ENCODE measurements at places on chromosomes 2 and 18.

GRCh38 chr2:197399887-197400540 is 34.8 kb downstream of the SF3B1 start:
- DNase-seq: no peak

GRCh38 chr2:190679813-190680591 is 31.1 kb downstream of the NAB1 start:
- DNase-seq: peak; percentile 55

- no peak for DNase-seq
These were observed 41.7 kb upstream of the ZNF804A start for GRCh38 chr2:184556639-184557038.

DNA sequence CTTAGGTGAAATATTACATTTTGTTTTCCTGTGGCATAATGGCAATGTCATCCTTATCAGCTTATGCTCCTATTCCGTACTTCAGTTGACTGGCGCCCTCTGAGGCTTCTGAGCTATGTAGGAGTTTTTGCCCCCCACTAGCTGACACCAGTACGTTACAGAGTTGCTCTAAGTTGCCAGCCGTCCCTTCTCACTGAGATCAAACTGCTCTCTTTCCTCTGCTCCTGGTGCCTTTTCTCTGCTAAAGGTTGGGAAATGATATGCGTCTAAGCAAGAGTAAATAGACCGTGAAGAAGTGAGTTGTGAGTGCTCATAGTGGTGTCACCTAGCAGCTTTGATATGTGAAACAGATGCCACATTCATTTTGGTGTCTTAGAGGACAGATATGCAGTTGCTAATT is 99.2 kb downstream of the RAPGEF4 start:
- no peak for DNase-seq

GRCh38 chr2:180463608-180464007 is 456.5 kb upstream of the CWC22 start:
- DNase-seq: no peak

GRCh38 chr2:88903749-88904353 is 212.4 kb downstream of the RPIA start:
- DNase-seq: no peak

GRCh38 chr2:24086241-24086640 is 1.6 kb upstream of the TP53I3 start:
- DNase-seq: no peak

DNA sequence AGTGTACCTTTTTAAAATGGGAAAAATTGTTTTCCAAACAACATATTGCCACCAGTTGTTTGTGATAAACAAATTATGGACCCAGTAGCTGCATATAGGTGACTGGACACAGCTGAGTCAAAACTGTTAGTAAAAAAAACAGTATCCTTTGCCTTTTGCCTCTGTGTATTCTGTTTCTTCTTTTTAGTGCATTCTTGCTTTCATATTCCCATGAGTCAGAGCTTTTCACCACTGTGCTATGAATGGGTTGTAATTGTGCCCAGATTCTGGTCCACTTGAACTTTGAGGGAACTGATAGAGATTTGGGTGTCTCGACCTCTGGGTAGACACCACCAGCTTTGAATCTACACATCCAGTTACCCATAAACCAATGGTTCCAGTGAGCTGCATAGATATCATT is 1441.9 kb upstream of the ZEB2 start:
- DNase-seq: no peak

- DNase-seq: no peak
These were observed 2083.1 kb upstream of the PIK3C3 start for GRCh38 chr18:39871961-39872360.

DNA sequence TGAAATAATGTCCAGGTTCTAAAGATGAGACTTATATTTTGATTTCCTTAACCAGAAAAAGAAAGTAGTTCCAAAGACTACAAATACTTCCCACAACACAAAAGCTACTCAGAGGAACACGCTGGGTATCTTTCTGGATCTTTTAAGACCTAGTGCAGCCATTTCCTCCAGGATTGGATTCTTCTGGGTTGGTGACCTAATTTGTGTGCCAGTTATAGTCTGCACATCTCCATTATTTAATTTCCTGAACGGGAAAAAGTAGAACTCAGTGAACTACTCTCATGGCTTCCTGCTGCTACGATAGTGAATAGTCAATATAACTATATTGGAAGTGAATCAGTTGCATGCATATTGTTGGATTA is 1.5 kb downstream of the TMEM87B start:
- DNase-seq: no peak

DNA sequence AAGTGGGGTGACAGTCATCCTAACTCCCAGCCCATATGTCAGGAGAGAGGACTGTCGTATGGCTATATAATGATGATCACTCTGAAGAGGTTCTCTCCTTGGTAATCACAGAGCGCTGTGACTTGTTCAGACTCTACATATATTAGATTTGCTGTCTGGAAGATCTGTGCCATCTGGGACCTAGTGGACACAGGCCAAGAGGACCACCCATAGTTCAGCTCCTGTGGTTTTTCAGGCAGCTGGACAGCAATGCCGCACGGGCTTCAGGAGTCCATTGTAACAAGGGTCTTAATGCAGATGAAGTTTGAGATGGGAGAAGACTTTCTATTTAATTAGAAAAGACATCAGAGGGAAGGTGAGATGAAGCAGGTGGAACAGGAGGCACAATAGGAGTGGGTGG is 40.1 kb upstream of the EPHA4 start:
- no peak for DNase-seq

DNA sequence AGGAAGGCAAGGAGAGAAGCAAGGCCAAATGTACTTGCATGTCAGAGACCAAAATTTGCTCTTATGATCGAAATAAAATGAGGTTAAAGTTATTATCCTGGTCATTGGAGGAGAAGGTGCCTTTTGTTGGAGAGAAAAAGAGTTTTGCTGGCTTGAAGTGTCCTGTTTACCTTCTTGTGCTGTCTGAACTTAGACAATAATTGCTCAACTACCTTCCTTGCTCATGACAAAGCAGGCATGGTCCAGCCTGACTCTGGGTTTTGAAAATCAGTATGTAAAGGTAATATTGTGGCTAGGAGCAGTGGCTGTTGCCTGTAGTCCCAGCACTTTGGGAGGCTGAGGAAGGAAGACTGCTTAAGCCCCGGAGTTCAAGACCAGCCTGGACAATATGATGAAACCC is 89.1 kb downstream of the MEIS1 start:
- DNase-seq: no peak

DNA sequence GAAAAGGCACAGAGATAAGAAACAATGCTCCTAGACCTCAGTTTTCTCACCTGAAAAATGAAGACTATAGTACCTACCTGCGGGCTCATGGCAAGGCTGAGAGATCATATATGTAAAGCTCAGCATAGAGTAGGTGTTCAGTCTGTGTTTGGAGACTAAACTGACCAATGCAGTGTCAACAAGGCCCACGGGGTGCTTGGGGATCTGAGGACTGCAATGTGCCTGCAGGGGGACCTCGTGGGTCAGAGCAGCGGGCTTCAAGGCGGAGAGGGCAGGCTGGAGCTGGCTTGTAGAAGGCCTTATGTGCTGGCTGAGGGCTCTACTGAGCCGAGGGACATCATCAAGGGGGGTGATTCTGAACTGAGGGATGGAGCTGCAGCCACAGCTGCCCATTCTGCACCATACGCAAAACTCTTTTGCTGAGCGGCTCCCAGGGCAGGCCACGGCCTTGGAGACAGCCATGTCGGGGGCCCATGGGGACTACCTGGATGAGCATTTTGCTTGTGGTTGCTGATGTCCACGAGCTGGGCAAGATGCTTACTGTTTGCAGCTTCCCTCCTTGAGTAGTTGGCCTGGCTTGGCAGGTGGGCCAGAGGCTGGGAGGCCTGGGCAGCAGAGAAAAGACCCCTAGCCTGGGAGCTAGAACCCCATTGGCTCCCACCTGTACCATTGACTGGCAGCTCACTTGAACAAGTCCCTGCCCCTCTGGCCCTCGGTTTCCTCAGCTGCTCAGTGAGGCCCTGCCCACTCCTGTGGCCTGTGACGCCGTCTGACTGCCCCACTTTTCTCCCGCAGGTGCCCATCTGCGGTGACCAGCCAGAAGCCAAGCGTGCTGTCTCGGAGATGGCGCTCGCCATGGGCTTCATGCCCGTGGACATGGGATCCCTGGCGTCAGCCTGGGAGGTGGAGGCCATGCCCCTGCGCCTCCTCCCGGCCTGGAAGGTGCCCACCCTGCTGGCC is 23.5 kb downstream of the STEAP3 start:
- DNase-seq: no peak

DNA sequence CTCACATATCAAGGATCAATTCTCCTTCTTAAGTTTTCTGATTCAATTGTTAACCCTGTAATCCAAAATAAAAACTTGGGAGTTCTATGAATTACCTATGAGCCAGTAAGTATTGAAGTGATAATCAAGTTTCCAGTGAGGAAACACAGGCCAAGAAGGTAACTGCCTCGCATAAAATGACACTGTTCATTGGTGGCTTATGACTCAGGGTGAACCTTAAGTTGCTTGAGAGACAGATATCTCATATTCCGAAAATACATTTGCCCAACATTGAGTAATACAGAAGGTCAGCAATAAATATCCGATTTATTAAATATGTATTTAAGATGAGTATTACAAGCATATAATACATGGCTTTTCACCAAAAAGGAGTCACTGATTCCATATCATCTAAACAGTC is 31.9 kb downstream of the PSME4 start:
- DNase-seq: no peak

DNA sequence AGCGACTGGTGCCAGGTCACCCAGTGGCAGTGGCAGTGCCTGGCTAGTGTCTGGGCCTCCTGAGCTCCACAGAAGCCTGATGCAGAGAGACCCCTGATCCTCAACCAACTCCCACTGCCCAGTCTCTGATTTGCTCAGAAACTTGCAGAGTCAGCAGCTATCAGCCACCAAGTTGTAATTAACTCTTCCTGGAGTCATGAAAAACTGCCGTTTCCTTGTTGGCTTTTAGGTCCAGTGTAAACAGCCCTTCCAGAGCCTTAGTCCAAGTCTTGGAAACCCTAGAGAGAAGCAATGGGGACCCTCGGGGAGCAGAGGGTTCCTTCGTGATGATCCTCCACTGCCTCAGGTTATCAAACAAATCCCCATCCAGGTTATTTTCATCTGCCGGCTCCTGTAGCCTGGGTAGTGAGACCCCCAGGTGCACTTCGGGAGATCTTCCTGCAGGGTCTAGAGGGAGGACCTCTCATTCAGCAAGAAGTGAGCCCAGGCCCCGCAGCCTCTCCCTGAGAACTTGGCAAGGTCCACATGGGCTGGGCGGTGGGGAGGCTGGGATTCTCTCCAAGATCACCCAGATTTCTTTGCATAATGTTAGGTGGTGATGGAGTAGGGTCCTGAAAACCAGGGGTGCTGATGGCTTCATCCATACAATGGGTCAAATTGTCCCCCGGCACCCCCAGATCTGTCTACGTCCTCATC is 137.7 kb upstream of the HDAC4 start:
- no peak for DNase-seq

GRCh38 chr2:239211396-239212094 is 189.3 kb downstream of the HDAC4 start:
- DNase-seq: no peak

DNA sequence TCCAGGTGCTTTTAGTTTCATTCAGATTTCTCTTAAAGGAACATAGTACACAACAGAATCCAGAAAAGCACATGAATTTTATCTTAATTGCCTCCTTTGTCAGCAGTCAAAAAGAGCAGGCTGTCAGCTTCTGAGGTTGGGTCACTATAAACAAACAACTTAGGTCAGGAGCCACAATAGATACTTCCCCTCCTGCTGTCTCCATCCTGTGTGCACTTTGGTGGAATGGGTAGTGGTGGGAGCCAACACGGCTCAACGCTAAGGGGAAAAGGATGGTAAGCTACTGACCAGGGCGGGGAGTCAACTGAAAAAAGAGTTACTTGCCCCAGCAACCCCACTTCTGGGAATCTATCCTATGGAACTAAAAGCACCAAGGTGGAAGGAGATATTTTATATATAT is 121.9 kb downstream of the PAX3 start:
- DNase-seq: no peak

GRCh38 chr2:30248791-30249190 is 17.5 kb downstream of the LBH start:
- no peak for DNase-seq

GRCh38 chr2:200321780-200322534 is 15.5 kb downstream of the SPATS2L start:
- no peak for DNase-seq

- no peak for DNase-seq
These were observed 85.2 kb upstream of the GRB14 start for GRCh38 chr2:164706522-164706921.

DNA sequence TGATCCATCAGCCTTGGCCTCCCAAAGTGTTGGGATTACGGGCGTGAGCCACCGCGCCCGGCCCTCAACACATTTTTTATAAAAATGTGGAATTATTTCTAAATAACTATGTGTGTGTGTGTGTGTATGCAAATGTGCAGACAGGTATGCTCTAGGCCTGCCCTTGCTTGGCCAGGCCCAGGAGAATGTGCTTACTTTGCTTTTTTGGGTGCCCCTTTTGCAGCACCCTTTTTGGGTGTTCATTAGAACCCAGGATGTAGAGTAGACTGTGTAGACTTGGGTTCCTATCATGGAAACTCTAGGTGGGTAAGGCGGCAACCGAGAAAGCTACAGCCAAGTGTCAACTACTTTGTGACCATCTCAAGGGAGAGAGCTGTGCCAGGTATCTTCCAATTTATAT is 11.7 kb upstream of the ITSN2 start:
- no peak for DNase-seq

DNA sequence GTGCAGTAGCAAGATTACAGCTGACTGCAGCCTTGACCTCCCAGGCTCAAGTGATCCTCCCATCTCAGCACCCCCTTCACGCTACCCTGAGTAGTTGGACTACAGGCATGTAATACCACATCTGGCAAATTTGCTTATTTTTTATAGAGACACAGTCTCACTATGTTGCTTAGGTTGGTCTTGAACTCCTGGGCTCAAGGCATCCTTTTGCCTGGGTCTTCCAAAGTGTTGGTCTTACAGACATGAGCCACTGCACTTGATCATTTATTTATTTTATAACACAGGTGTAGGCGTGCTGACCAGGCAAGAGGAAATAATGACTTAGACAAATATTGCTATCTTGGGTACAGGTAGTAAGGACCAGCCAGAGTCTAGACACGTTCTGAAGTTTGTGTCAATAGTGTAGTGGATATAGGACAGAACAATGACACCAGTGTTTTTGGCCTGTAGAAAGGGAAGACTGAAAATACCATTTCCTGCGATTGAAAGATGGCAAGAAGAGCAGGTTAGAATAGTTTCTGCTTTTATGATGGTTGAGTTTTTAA is 71.0 kb upstream of the THUMPD2 start:
- no peak for DNase-seq

- no peak for DNase-seq
These were observed at the start of gene CTNNA2 for GRCh38 chr2:79512442-79513401. CTNNA2 (plus strand) TSS chr2:79513051.

- no peak for DNase-seq
These were observed 647.7 kb upstream of the ZNF804A start for GRCh38 chr2:183950673-183951072.

All from activated gamma-delta T cell treated with Interleukin-2 at 50 U/mL for 16 hours (primary cell).